ENCODE measurements at places on chromosomes 6 and 20. TPM values are rescaled to one million over a fixed set of nuclear protein-coding genes. Genes with fewer than 3 reads are reported as not detected.

Gene CASS4
- 0.67 TPM for total RNA-seq

Gene CLDN20
- total RNA-seq, result not detected

Gene DUSP22
- total RNA-seq, result 18.6 TPM

Gene SMLR1
- 8.4 TPM for total RNA-seq

Gene GCM1
- 0.79 TPM for total RNA-seq

Gene RNF39
- total RNA-seq, result 0.23 TPM

Gene ABHD16B
- 0.27 TPM for total RNA-seq

Gene PLEKHG1
- 35.0 TPM for total RNA-seq

Gene COL19A1
- not detected for total RNA-seq

Gene SEMG1
- total RNA-seq, result not detected

Gene CLIC5
- 15.1 TPM for total RNA-seq

GRCh38 chr6:127051571-127052260 is 66.8 kb upstream of the RSPO3 start:
- no peaks in the 10 kb centered on the region for H3K27me3 ChIP-seq
- H3K36me3 ChIP-seq, result no peaks in the 10 kb centered on the region
- no peak overlapping the region for H3K4me3 ChIP-seq
- H3K27ac ChIP-seq, result no peak overlapping the region
- no peaks in the 10 kb centered on the region for H3K4me1 ChIP-seq

GRCh38 chr6:130947464-130947863 is 115.6 kb downstream of the EPB41L2 start:
- DNase-seq, result peak; percentile 32
- peaks cover 13% of the 10 kb centered on the region for H3K4me1 ChIP-seq
- H3K27me3 ChIP-seq, result no peaks in the 10 kb centered on the region
- peak overlapping the region; percentile 3 for H3K27ac ChIP-seq
- no peaks in the 10 kb centered on the region for H3K36me3 ChIP-seq

DNA sequence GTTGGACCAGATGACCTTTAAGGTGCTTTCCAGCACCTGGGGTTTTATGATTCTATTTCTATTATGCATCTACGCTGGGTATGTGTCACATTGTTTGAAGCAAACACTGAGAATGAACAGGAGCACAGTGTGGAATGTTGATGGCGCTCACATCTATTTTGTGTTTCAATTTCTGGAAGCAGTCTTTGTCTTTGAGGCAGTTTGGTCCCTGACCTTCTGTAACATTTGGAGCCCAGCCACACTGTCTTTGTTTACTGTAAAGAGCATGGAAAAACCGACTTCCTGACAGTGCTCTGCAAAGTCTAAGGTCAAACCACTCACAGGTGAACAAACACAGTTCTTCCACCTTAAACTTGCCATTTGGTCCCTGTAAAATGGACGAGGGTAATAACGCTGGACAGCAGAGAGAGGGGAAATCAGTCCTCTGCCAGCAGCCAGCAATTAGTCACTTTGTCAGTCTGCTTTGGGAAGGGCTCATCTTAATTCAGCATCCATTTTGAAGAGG is 155.5 kb downstream of the PRL start:
- no peaks in the 10 kb centered on the region for H3K27me3 ChIP-seq
- peak; percentile 12 for DNase-seq
- H3K4me1 ChIP-seq, result no peaks in the 10 kb centered on the region
- H3K36me3 ChIP-seq, result no peaks in the 10 kb centered on the region
- no peak overlapping the region for H3K4me3 ChIP-seq

- no peak overlapping the region for H3K27ac ChIP-seq
- no peaks in the 10 kb centered on the region for H3K4me1 ChIP-seq
- no peak for DNase-seq
- H3K4me3 ChIP-seq, result no peak overlapping the region
- H3K27me3 ChIP-seq, result no peaks in the 10 kb centered on the region
These were observed 117.6 kb downstream of the TFAP2B start for GRCh38 chr6:50936277-50936681.

DNA sequence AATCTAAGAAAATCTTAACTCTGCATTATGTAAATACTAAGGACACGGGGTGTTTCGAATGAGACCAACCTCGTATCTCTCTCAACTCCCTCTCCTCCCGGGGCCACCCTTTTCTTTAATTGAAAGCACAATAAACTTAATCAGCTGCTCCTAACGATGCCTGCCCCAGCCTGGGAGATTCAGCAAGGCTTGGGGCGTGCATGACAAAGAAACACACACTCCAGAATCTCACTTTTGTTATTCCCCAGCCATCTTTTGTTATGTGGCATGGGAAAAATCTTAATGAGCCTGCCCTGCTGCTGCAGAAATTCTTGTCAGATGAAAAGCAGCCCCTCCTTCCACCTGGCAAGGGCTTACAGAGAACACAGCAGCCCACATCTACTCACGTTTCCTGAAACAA is 117.4 kb downstream of the TTLL2 start:
- no peak overlapping the region for H3K4me3 ChIP-seq
- no peak for DNase-seq
- no peak overlapping the region for H3K27ac ChIP-seq
- H3K4me1 ChIP-seq, result no peaks in the 10 kb centered on the region

DNA sequence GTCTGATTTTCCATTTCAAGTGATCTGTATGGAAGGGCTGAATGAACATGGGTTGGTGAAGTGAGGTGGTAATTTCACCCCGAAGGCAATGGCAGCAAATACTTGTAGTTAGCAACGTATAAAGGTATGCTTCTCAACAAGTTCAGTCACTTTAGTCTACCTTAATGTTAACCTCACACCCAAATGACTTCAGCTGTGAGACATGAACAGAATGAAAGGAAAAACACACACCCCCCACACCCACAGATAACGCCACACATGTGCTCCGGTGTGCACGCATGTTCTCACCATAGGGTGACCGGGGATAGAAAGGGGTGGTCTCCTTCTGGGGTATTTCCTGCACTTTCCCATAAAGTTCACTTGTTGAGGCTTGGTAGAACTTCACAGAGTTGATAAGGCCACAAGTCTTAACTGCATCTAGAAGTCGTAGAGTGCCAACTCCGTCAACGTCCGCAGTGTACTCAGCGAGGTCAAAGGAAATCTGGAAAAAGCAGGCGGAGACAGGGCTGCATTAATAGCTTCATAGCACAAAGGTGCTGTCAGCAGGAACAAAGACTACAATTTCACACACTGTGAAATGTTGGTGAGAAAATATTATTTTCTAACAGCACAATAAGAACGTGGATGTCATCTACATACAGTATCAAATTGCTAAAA is 284.8 kb downstream of the GMDS start:
- DNase-seq, result no peak
- H3K4me3 ChIP-seq, result no peak overlapping the region
- no peaks in the 10 kb centered on the region for H3K27me3 ChIP-seq
- H3K36me3 ChIP-seq, result no peaks in the 10 kb centered on the region
- no peak overlapping the region for H3K27ac ChIP-seq

GRCh38 chr6:138500867-138501446 is 1.7 kb upstream of the NHSL1 start:
- no peaks in the 10 kb centered on the region for H3K27me3 ChIP-seq
- H3K36me3 ChIP-seq, result no peaks in the 10 kb centered on the region
- no peak overlapping the region for H3K27ac ChIP-seq

DNA sequence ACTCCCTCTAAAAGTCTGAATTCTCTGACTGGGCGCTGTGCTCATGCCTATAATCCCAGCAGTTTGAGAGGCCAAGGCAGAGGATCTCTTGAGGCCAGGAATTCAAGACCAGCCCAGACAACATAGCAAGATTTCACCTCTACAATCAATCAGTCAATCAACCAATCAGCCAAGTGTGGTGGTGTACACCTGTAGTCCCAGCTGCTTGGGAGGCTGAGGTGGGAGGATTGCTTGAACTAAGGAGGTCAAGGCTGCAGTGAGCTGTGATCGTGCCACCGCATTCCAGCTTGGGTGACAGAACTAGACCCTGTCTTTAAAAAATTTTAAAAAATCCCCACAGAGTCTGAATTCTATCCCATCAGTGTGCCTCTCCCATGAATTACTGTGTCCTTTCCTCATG is 37.9 kb downstream of the KIF3B start:
- no peak overlapping the region for H3K27ac ChIP-seq
- peak; percentile 17 for DNase-seq
- no peak overlapping the region for H3K4me3 ChIP-seq
- no peaks in the 10 kb centered on the region for H3K4me1 ChIP-seq
- no peaks in the 10 kb centered on the region for H3K27me3 ChIP-seq
- H3K36me3 ChIP-seq, result peaks cover 12% of the 10 kb centered on the region

- H3K4me3 ChIP-seq, result no peak overlapping the region
- no peak for DNase-seq
- no peaks in the 10 kb centered on the region for H3K4me1 ChIP-seq
- H3K36me3 ChIP-seq, result no peaks in the 10 kb centered on the region
- no peaks in the 10 kb centered on the region for H3K27me3 ChIP-seq
These were observed 39.8 kb downstream of the HLA-A start for GRCh38 chr6:29982097-29982496.

DNA sequence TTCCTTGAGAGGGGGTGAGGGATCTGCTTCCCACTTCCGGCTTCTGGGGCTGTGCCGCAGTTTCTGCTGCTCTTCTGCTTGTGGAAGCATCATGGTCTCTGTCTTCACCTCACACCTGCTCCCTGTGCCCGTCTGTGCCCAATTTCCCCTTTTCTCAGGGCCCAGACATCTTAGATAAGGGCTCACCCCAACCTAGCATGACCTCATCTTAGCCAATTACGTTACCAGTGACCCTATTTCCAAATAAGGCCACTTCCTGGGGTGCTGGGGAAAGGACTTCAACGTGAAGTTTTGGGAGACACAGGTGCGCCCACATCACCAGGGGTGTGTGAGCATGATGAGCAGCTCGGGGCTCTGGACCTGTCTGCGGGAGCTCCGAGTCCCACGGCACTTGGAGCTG is 20.7 kb upstream of the RBBP8NL start:
- peak overlapping the region; percentile 51 for H3K27ac ChIP-seq
- H3K27me3 ChIP-seq, result no peaks in the 10 kb centered on the region
- no peak overlapping the region for H3K4me3 ChIP-seq
- H3K4me1 ChIP-seq, result peaks cover 42% of the 10 kb centered on the region
- H3K36me3 ChIP-seq, result no peaks in the 10 kb centered on the region

- H3K4me1 ChIP-seq, result no peaks in the 10 kb centered on the region
- H3K27me3 ChIP-seq, result no peaks in the 10 kb centered on the region
- no peak overlapping the region for H3K27ac ChIP-seq
- no peaks in the 10 kb centered on the region for H3K36me3 ChIP-seq
- DNase-seq, result no peak
These were observed 1.7 kb downstream of the PDE7B start for GRCh38 chr6:135853227-135853626.

DNA sequence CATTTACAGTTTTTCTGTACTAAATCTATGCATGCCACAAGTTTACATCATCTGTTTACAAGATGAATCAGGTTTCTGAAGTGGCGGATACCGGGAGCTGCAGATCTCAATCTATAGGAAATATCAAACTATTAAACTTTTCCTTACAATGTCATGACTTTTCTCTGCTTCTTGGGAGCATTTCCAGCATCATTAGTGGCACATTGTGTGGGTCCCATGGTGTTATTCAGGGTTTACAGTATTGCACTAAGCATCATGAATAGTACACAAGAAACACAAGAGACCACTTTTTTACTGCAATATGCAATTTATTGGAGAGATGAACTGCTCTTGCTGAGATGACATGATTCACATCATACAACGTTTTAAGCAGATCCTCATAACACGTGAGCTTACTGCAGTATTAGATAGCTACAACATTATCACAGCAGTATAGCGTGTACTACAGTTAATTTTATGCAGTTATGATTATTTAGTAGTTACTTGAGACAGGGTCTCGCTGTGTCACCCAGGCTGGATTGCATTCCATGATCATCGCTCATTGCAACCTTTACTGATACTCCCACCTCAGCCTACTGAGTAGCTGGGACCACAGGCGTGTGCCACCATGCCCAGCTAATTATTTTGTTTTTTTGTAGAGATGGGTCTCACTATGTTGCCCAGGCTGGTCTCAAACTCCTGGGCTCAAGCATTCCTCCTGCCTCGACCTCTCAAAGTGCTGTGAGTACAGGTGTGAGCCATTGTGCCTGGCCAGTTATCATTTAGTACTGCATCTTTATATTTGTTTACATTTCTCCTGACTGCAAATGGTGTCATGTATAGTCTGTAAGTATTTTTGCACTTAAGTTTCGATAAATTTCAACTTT is 18.4 kb downstream of the BLTP3A start:
- H3K27ac ChIP-seq, result no peak overlapping the region
- no peaks in the 10 kb centered on the region for H3K27me3 ChIP-seq
- H3K4me1 ChIP-seq, result peaks cover 52% of the 10 kb centered on the region

DNA sequence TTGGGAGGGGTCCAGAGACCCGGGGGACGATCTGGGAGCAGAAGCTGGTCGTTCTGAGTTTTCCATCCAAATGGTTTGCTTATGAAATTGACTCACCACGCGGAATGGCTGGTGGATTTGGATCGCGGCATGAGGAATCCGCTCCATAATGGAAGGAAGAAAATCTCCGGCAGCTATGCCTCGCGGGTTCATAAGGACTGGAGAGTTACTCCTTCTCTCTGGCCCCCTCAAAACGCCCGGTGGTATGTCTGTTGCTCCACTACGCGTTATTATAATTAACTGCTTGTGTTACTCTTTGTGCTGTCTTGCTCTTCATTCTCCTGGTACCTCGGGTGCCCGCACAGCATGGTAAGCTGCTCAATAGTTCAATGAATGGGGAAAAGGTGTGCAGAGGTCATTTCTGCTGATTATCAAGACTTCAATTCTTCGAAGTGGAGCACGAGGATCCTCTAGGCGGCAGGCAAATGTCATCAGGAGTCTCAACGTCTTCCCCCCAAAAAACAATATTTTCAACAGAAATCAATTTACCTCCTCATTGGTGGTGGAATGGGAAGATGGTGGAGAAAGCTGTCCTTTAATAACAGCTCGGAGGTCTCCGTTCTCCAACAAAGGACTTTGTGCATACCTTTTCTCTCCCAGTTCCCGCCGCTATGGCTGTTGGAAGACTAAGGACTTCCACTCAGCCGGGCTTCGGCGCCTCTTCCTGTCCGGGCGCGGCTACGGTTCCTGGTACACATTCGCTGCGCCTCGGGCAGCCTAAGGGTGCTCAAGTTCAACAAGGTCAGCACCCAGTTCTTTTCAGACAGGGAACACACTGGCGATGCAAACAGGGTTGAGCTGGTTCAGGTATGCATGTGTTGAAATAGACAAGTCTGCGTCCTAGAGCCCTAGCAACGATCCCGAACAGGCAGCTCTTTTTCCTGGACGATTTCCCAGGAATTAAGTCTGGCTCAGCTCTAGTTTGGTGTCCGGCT is 9.2 kb upstream of the PRSS16 start:
- H3K36me3 ChIP-seq, result no peaks in the 10 kb centered on the region
- H3K27ac ChIP-seq, result no peak overlapping the region
- DNase-seq, result no peak
- 0 out of 2 replicates have a peak, but pooled peaks cover 4% of the 10 kb centered on the region for H3K4me1 ChIP-seq
- no peak overlapping the region for H3K4me3 ChIP-seq

DNA sequence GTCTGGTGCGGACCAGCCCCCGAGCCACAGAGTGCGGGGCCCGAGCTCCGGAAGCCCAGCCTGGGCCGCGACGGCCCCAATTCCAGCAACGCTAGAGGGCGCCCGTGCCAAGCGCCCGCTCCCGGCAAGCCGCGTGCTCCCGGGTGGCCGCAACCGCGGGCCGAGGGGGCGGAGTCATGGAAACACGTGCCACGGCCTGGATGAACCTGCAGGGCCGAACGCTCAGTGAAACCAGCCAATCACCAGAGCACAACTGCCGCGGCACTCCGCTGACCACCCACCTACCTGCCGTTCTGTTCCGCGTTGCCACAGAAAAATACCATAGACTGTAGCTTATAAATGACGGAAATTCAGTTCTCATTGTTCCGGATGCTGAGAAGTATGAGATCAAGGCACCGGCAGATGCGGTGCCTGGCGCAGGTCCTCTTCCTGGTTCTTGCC is 85.7 kb upstream of the FOXC1 start:
- DNase-seq, result peak; percentile 95
- no peaks in the 10 kb centered on the region for H3K4me1 ChIP-seq
- H3K36me3 ChIP-seq, result no peaks in the 10 kb centered on the region
